Renal cortical epithelial cell (primary cell): ENCODE measurements at places on chromosomes 5 and 9.

- peak; percentile 28 for DNase-seq
These were observed 62.5 kb upstream of the SPOCK1 start for GRCh38 chr5:137561608-137562007.

- DNase-seq = no peak
These were observed 6.5 kb downstream of the CYSTM1 start for GRCh38 chr5:140181525-140181924.

DNA sequence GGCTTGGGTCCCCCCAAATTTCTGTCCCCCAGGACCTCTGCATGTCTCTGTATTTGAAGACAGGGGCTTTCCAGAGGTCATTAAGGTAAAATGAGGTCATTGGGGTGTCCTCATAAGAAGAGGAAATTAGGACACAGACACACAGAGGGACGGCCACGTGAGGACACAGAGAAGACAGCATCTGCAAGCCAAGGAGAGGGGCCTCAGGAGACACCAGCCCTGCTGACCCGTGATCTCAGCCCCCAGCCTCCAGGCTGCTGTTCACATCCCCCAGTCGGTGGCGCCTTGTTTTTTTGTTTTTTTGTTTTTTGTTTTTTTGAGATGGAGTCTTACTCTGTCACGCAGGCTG is 1.2 kb upstream of the CCDC183 start:
- no peak for DNase-seq

- peak; percentile 99 for DNase-seq
These were observed 23.9 kb downstream of the B4GALT1 start for GRCh38 chr9:33143241-33143661.

- no peak for DNase-seq
These were observed 51.5 kb downstream of the HRH2 start for GRCh38 chr5:175709276-175709781.

DNA sequence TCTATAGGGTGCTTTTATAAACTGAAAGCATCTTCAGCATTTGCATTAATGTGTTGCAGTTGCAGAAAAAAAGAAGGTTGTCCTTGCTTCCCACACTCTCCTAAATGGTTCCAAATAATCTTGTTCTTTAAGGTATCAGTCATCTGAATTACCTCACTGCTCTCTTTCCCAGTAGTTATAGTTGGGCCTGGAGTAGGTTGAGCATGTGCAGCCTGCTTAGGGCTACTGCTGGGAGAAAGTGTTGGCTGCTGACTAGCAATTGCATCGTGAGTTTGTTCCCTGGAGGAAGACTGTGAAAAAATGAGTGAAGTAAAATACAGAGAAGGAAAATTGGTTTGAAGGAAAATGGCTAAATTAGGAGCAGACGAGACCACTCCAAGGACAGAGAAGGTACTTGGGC is 74.5 kb downstream of the PRR16 start:
- DNase-seq = no peak

DNA sequence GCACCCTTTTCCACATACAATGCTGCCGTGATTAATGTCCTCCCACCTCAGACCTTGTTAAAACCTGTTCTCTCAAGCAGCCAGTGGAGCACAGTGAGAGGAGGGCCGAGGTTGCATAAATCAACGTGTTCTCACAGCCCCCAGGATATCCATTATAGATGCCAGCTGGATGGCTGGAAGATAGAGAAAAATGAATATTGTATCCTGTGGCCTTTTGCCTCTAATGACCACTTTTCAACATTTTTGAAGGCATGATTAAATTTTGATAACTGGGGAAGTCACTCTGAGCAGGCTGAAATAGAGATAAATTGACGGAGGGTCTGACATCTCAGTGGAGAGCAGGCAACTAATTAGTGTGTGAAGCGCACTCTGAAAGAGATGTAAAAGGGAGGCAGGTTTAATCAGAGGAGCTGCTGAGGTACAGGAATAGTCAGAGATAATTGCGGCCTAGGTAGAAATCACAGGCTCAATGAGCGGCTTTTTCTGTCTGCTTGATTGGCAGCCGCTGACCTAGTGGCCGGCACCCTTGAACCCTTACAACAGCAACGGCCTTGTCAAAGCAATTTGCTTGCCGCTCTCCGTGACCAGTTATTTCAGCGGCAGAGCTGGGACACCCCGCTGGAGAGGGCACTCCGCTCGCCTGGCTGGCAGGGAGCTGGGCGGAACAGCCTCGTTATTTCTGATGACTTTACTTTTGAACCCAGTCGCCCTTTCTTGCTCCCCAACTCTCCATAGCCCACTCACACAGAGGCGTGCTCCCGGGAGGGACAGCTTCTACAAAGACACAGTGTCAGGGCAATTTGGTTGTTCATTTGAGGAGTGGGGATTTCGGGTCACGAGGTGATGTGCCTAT is 560.7 kb downstream of the PSAT1 start:
- no peak for DNase-seq

- DNase-seq = no peak
These were observed 51.2 kb downstream of the SGCD start for GRCh38 chr5:156378159-156378558.

- peak; percentile 65 for DNase-seq
These were observed 107.3 kb upstream of the DAPK1 start for GRCh38 chr9:87390361-87390760.

- no peak for DNase-seq
These were observed 26.6 kb downstream of the POC5 start for GRCh38 chr5:75690669-75691068.

GRCh38 chr5:132475987-132476875 is 14.3 kb downstream of the IRF1 start:
- DNase-seq = no peak

DNA sequence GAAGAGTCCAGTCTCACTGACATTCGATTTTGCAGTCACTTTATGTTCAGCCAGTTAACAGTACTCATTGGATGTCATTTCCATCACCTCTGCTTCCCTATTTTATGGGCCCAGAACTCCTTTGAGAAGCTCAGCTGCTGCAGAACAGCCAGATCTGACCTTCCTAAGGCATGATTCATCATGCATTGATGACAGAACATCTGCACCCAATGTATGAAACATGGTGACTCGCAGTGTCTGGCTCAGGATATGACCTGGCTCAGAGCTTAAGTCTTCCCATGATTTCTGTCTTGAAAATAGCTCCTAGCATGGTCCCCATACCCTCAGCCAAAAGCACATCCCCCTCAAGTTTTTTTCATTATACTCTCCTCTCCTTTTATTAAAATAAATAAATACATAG is 92.6 kb upstream of the TRIM32 start:
- peak; percentile 89 for DNase-seq

DNA sequence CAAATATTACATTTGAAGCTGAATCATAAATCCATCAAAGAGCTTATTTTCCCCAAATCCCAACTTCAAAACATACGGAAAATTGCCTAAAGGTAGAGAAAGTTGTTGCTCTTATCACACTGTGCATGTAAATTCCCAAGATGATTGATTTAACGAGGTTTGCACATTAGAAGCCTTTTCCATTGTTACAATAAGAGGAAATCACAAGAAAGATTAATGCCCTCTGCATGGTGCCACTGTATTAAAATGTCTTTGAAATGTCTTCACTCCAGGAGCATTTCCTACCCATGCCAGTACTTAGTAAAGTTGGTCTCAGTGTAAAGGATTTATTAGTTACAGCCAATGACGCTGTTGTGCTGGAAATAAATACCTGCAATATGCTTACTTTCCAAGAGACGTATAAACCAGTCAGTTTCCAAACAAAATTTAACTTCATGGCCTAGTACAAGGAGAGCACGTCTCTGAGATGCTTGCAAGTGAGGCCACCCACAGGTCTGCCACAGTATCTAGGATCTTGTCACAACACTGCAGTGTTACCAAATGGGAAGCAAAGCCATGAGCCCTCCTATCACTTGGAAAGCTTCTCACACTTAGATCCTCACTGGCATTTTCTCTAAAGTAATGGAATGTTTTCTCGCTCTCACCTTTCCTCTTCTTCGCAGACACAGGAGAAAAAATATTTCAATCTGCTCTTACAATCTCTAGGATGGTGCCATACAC is 112.4 kb downstream of the CETN3 start:
- DNase-seq = no peak

GRCh38 chr5:119368238-119368630 is 12.4 kb downstream of the TNFAIP8 start:
- no peak for DNase-seq

DNA sequence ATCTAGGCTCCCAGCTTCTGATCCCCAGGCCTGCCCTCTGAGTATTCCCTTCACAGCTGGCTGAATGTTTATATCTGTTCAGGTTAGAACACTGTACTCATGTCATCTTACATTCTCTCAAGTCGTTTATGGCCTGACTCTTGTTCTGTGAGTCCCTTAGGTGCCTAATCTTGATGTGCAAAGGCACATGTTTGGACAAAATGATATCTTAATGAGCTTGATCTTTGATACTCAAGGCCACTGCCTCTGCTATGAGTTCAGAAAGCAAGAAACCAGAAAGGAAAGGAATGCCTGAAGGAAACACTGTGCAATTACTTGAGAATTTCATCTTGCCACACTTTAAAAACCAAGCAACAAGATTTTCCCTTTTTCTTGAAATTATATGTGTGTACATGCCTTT is 391.8 kb upstream of the ZNF608 start:
- no peak for DNase-seq

DNA sequence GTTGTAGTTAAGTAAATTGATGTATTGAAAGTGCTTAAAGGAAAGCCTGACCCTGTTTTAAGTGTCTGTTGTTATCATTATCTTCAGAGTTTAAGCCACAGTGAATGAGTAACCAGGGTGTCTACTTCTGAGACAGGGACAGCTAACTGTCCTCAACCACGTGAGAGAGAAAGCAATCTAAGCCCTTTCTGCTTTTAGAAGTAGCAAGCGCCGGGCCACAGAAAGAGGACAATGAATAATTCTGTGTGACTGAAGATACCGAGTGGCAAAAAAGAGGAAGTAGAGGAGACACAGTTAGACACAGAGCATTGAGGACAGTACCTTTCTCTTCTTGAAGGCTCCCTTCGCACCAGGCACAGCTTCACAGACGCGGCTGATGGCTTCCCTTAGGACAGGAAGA is 86.3 kb downstream of the S1PR3 start:
- peak; percentile 33 for DNase-seq

GRCh38 chr5:159877894-159878448 is 38.3 kb upstream of the ADRA1B start:
- DNase-seq = no peak

GRCh38 chr5:151611127-151611775 is 20.1 kb upstream of the FAT2 start:
- no peak for DNase-seq
